Uterus (tissue), 4 donors: ENCODE measurements at places on chromosomes 6 and 20. TPM values are rescaled to one million over a fixed set of nuclear protein-coding genes. Genes with fewer than 3 reads are reported as not detected.

ARFGEF3 gene
- total RNA-seq: 1.8 TPM

HDGFL1 gene
- not detected for total RNA-seq

LY6G6D gene
- not detected for total RNA-seq

COL9A1 gene
- not detected for total RNA-seq

OOEP gene
- total RNA-seq: not detected

SLC13A3 gene
- total RNA-seq: 4.2 TPM

TRIM31 gene
- not detected for total RNA-seq
